ENCODE measurements at places on chromosomes 6 and 20.

- no peak for DNase-seq
Observed at GRCh38 chr6:167020206-167020605, 21.0 kb downstream of the CEP43 start.

GRCh38 chr6:157049133-157049532 is 272.0 kb downstream of the ARID1B start:
- no peak for DNase-seq

DNA sequence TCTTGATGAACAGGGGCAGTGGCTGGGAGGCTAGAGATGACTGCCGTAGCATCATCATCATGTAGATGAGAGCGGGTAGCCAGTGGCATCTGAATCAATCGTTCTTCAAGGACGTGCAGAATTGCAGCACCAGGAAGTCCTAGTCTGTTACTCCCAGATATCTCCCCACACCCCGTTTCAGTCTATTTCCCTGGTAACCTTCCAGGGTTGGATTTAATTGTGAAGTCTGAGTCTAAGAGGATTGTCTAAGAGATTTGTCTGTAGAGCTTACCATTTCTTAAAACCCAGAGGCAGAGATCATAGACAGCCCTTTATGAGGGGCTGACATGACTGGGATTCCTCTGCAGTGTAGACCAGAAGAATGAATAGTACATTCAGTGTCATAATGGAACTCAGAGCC is 16.6 kb upstream of the CD83 start:
- no peak for DNase-seq

GRCh38 chr6:133774356-133774755 is 114.6 kb upstream of the TCF21 start:
- DNase-seq, result no peak

DNA sequence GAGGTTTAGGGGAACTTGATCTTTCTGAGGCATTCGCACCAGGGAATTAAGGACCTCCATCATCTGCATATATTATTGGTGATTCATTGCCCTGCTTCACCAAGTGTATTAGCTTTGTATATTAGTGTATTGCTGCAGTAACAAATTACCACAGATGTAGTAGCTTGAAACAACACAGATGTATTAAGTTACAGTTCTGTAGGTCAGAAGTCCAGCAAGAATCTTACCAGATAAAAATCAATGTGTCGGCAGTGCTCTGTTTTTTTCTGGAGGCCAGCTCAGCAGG is 65.8 kb downstream of the HMGN3 start:
- DNase-seq, result no peak

- DNase-seq, result no peak
Observed at GRCh38 chr6:137968455-137968804, 101.4 kb downstream of the TNFAIP3 start.

GRCh38 chr20:4866429-4866828 is 134.9 kb downstream of the SLC23A2 start:
- DNase-seq, result no peak

- DNase-seq, result peak; percentile 7
Observed at GRCh38 chr20:44460795-44461141, 14.9 kb upstream of the TTPAL start.

GRCh38 chr20:45061244-45061643 is 39.7 kb downstream of the KCNS1 start:
- no peak for DNase-seq

GRCh38 chr6:48912503-48912902 is 550.5 kb downstream of the MMUT start:
- DNase-seq, result no peak

GRCh38 chr6:67897998-67898607 is 737.0 kb upstream of the ADGRB3 start:
- no peak for DNase-seq

DNA sequence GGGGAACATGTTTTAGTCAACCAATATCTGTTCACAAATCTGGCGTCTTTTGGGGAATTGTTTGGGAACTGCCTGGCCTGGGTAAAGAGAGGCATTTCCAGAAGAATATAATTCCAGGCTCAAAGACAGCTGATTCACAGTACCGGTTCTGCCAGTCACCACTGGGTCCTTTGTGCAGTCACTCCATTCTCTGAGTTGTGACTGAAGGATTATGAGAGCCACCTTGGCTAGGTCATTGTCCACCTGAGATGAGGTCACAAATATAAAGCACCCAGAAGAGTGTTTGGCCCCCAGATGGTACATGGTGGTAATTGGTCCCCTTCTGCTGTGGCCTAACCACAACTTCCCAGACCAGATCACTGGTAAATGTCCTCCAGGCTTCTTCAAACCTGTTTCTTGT is 121.0 kb upstream of the SPACA1 start:
- no peak for DNase-seq

GRCh38 chr6:42250274-42250931 is 32.7 kb upstream of the MRPS10 start:
- no peak for DNase-seq

GRCh38 chr6:31579546-31580437 is 2.4 kb downstream of the LTB start:
- DNase-seq, result no peak

GRCh38 chr6:69936674-69937363 is 70.5 kb downstream of the COL19A1 start:
- no peak for DNase-seq

GRCh38 chr6:46175446-46175845 is 4.7 kb upstream of the ENPP5 start:
- DNase-seq, result no peak

- DNase-seq, result no peak
Observed at GRCh38 chr6:148857798-148858390, 111.1 kb downstream of the UST start.

DNA sequence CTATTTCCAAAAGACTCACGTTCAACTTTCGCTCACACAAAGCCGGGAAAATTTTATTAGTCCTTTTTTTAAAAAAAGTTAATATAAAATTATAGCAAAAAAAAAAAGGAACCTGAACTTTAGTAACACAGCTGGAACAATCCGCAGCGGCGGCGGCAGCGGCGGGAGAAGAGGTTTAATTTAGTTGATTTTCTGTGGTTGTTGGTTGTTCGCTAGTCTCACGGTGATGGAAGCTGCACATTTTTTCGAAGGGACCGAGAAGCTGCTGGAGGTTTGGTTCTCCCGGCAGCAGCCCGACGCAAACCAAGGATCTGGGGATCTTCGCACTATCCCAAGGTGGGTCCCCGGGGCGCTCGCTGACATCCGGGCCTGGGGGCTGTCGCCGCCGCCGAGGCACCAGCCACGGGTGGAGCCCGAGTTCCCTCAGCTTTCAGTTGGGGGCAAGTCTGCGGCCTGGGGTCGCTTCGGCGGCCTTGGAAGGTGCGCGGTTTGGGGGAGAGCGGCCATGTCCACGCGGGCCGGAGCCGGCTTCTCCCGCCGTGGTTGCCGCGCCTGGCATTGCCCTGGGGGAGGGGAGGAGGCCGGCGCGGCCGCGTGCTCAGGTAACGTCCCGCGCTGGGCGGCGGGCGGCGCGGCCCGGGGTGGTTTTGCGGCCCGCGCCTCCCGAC is 429 bp downstream of the AMD1 start:
- no peak for DNase-seq

DNA sequence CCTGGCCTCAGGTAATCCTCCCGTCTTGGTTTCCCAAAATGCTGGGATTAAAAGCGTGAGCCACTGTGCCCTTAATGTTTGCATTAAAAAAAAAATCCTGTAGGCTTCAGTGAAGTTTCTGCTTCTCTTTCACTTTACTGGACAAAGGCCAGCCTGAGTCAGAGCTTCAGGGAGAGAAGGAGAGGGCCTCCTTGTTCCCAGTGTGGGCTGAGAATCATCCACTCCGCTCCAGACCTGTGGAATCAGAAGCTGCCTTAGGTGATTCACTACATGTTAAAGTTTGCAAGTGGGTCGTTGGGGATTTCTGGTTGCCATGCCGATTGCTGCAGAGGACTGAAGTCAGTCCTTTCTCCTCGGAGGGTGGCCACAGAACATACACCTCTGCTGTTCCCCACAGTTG is 113.3 kb upstream of the EEF1E1 start:
- no peak for DNase-seq

GRCh38 chr6:166927240-166927934 is 29.0 kb downstream of the RNASET2 start:
- no peak for DNase-seq

DNA sequence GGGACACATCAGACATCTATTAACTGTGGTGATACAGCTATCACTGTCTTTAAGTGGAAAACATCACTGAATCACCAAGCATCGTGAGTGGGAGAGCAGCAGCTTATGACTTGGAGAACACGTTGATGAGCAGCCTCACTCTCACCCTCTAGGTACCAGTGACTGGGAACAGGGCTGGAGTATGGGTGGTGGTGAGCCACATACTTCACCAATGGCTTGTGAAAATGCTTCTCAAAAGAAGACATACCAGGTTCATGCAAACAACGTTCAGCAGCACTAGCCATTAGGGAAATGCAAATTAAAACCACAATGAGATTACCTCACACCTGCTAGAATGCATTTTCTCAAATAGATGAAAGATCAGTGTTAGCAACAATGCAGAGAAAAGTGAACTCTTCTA is 25.3 kb downstream of the SNX5 start:
- DNase-seq, result no peak

DNA sequence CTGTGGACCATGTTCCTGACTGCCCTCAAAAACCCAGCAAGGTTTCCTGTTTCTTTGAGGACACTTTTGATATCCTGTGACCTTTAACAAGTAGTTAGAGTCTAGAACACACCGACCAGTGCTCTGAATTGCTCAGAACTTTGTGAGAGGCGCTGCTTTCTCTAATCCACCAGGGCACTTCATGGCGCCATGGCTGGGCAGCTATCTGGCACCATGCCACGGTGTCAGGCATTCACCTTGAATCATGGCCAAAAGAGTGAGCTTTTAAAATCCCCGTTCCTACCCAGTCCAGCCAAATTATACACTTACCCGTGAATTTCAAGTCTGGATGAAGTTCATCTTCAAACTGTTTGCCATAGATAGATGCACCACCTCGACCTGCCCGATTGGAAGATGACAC is 17.0 kb upstream of the CPNE5 start:
- DNase-seq, result no peak

DNA sequence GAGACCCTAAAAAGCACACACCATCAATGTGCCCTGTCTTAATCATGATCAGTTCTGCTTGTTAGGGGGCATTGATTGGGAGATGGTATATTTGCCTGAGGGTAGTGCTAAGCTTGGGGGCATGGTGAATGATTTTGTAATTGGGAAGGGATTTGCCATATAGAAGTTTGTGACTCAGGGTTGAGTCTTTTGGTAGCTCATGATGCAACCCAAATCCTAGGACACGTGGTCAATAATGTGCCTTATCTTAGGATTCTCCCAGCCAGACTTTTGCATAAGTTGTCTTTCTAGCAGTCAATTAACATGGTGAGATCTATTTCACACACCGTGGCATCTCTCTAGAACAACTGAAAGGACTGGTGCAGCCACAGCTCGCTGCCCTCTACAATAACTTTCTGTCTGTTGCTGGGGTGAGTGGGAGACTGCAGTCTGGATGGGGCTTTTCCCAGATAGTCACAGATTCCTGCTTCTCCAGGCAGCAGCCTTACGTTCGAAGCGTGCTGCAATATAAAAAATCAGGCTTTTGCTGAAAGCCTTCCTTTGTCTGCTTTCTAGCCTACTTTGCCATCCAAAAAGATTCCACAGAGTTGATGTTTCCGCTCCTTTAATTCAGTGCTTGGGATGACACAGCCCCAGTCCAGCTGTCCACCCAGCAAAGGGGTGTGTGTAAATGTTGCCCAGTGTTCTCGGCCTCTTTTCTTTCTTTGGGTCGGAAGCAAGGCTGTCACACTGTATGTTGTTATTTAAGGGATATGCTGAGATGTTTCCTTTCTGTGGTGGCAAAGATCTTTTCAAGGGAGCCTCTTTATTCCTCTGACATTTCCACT is 58.9 kb downstream of the ID4 start:
- no peak for DNase-seq

DNA sequence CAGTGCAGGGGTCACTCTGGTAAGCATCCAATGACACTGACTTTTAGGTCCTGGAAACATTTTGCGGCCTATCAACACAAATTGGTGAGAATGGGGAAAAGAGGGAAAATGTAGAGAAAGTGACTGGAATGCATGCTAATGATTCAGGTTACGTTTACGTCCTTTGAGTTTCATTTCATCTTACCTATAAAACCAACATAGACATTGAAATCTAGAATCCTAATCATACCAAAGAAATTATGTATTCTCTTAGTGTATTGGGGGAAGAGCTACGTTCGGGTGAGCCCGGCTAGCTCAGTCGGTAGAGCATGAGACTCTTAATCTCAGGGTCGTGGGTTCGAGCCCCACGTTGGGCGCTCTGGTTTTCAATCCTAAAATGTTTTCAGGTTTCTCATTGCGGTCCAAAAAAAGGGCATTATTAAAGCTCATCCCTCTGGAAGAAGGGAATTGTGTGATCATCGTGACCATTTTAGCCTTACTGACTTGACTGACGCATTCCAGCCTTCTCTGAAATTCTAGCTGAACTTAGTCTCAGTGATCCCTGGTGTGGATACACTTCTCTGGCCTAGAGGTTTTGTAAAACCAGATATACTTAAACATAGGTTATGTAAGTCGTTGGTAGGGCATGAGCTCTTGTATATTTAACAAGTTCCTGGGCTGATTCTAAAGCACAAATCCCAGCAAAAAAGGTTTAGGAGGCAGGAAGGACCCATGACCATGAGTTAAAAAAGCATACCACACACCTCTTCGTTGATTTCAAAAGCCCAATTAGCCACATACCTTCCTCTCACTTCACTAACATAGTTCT is 18.3 kb downstream of the HMGN4 start:
- DNase-seq, result no peak

DNA sequence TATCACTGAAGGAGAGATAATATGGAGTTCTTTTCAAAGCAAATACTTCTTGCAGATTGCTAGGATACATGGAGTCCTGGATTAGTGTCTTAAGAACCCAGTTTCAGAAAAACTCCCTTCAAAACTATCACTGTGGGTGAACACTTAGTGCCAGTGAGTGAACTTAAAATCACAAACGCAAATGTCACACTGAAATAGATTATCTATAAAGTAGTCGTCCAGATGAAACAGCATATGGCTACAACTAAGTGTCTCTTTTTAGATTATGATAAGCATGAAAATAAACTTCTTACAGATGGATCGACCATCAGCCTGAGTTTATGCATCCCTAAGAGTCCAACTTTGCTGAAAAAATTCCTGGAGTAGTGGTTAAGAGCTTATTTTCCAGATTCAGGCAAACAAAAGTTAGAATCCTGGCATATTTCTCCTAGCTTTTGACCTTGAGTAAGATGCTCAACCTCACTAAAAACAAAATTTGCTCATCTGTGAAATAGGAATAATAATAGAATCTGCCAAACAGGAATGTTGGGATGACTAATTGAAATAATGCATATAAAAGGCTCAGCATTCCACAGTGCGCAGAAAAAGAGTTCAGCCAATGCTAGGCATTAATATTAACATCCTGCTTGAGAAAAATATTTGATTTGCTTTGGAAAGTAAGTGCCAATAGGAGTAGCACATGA is 70.4 kb downstream of the DOK5 start:
- DNase-seq, result no peak

Measured in posterior cingulate gyrus (tissue), 11 donors.